8988T (cell line): ENCODE measurements at places on chromosomes 12 and 14.
A peak's percentile ranks its signal among the peaks of the same experiment; 100 is the strongest.

DNA sequence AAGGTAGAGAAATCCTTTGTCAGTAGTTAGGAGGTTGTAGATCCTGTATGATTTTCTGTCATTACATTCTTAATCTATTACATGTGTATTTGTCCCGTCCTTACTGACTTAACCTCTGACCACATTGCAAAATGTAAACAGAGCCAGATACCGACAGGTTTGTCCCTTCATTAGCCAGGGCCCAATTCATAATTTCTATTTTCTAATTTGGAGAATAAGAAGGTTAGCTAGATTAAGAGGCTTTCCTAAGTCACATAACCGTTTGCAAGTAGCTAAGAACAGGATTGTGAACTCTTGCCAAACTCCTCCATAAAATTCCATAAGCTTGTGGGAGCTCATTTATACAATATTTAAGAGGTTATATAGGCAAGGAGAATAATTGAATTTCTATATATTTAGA, 352.6 kb downstream of the RAD51B start:
- no peak for DNase-seq

DNA sequence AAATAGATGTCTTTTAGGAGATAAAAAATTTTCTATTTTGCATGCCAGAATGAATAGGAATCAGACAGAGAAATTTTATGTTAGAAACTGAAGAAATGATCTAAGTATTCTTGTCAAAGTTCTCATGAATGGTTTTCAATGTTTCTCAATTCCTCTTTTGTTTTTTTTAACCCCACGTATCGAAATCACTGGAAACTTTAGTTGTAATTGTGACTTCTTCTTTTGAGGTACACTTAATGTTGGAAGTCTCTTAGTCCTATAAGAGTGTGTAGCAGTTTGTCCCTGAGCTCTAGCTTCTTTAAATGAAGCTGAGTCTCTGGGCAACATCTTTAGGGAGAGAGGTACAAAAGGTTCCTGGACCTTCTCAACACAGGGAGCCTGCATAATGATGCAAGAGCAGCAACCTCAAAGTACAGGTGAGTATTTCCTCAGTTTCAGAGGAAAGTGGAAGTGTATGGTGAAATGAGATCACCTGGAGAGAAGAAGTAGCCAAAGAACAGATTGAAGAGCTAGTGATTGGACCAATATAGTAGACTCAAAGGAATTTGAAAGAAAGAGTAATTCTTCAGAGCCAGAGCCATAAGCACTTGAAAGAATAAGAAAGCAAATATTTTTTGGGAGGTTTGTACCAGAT, at the start of gene CLEC6A:
Gene CLEC6A (plus strand): TSS at position 236 of the 634 bp plus-strand sequence. CDS start 150 bp downstream, at position 386.
- no peak for DNase-seq

DNA sequence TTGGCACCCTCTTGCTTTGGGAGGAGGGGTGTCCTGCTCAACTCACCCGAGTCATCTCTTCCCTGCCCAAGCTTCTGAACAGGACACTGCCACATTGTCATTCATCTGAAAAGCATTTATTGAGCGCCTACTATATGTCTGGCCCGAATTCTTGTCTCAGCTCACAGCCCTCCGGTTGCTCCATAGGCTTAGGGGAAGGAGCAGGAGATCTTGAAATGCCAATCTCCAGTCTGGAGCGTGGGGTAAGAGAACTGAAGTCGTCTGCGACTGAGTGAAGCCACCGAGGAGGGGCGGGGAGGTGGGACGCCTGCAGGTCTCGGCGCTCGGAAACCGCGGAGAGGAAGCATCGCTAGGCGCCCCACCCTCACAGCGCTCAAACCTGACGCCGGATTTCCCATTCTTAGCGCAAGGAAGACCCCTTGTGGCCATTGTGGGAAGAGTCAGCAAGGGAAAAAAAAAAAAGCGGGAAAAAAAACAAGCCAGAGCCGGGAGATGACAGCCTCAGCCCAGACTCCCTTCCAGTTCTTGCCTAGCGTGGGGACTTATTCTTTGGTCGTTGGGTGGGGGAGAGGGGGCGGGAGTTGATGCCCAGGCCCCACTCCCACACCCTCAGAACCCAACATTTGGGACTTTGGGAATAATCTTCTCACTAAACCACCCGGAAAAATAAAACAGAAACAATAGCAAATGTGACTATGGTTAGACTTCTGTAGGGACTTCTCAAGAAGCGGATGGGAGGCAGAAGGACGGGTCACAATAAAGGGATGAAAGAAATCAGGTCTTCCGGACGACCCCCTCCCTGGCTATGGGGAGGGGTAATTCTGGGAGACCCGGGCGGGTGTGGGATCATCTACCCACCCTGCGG, 28.2 kb upstream of the SMUG1 start:
- peak; percentile 72 for DNase-seq

GRCh38 chr12:51070004-51070403, 13.4 kb downstream of the CSRNP2 start:
- no peak for DNase-seq

DNA sequence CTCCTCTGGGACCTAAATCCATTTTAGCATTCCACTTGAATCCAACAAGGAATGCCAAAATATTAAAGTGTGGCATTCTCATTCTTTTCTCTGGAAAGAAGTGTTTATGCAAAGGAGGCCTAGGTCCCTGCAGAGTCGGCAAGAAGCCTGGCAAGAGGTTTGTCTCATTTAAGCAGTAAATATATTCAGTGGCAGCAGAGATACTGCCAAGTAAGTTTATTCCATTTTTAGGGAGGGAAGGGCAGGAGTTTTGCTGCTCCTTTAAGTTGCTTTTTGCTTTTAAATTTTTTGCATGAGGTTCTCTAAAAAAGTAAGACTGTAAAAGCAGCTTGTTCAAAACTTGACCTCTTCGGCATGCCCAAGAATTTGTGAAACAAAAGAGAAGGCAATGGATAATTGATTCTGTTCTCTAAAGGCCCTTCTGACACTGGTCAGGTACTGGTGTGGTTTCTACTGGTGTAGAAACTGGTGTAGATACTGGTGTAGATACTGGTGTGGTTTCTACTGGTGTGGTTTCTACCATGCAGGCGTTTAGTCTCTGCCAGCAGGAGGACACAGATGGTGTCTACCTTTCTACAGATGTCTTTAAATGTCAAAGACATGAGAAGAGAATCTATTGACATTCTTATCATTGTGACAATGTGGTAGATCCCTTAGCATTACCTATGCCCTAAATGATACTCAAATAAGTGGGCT, 107.3 kb downstream of the SAMD4A start:
- DNase-seq = no peak

DNA sequence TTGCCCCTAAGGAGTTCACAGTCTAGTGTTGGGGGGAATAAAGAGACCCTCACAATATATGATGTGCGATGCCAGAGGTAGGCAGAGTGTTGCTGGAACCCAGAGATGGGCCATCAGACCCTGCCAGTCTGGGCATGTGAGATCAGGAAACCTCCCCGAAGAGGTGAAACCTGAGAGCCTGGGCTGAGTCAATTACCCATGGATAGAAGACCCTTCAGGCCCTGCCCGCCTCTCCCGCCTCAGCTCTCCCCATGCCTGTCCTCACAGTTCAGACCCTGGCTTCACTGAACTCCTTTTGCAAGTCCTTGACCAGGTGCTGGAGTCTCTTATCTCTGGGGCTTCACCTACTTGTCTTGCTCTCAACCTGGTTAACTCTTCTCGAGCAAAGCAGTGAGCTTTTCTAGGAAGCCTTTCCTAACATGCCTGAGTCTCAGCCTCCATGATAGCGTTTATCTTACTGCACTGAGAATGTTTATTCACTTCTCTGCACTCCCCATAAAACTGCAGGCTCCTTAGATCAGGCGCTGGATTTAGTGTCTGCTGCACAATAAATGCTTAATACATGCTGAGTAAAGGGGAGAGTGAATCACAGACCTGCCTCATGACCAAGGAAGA, 19.6 kb downstream of the ALDH1L2 start:
- no peak for DNase-seq
